ENCODE measurements at places on chromosomes 5 and 9.
A peak's percentile ranks its signal among the peaks of the same experiment; 100 is the strongest.

DNA sequence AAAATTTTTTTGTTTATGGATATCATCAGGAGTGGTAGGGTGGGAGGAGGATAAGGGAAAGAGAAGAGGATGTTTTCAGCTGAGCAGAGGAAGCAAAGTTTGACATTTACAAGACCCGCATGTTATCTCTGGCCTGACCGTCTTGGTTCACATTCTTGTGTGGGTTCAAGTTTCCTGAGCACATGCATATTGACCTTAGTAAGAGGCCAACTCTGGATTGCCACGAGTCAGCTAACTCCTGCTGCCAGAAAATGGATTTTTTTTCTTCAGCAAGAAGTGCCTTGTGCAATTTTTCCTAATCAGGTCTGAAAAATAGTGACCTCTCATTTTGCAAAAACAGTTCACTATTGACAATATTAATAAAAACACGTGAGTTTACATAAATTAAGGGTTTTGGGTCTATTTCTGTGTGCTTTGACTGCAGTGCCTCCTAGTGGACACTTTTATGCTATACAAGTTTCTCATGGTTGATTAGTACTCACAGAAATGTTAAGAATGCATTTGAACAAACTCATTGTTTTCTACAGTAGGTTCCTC is 27.1 kb upstream of the BASP1 start:
- DNase-seq, result peak; percentile 51

- no peak for DNase-seq
These were observed 198.7 kb downstream of the SEMA6A start for GRCh38 chr5:116375926-116376325.

GRCh38 chr5:96783326-96783725 is 24.4 kb downstream of the ERAP1 start:
- no peak for DNase-seq

- peak; percentile 27 for DNase-seq
These were observed 31.0 kb downstream of the DOCK2 start for GRCh38 chr5:169667896-169668674.

DNA sequence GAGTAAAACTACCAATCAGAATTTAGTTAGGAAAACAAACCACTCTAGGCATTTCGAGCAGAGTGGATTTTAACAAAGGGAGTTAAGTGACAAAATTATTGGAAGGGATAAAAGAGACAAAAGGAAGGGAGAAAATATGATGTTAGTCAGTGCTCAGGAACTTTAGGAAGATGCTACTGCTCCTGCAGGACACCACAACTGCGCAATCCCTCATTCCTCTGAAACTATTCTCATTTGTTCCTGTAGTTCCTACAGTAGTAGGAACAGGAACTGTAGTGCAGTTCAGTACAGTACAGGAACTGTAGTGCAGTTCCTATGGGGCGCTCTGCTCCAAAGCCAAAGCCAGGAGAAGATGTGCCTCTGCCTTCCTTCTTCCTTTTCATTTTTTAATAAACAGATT is 29.9 kb upstream of the MEGF10 start:
- no peak for DNase-seq

DNA sequence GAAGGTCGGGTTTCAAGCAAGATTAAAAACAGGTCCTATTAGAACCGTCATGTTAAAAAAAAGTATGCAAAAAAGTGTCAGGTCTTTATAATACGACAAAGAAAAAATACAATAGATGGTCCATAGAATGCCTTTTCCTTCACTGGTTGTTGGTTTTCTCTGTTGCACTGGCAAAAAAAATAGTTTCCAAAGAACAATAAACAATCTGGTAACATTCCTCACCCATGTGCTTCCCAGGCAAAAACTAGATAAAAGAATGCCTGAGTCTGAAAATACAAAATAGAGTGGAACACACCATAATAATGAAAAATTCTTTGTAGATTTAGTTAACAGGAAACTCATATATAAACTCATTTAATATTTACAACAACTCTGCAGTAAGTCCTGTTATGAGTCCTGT is 590.0 kb upstream of the DMAC1 start:
- no peak for DNase-seq

- DNase-seq, result peak; percentile 10
These were observed 182.3 kb downstream of the SPATA31D1 start for GRCh38 chr9:82170866-82171265.

- no peak for DNase-seq
These were observed 200.0 kb downstream of the MELK start for GRCh38 chr9:36772449-36773403.

DNA sequence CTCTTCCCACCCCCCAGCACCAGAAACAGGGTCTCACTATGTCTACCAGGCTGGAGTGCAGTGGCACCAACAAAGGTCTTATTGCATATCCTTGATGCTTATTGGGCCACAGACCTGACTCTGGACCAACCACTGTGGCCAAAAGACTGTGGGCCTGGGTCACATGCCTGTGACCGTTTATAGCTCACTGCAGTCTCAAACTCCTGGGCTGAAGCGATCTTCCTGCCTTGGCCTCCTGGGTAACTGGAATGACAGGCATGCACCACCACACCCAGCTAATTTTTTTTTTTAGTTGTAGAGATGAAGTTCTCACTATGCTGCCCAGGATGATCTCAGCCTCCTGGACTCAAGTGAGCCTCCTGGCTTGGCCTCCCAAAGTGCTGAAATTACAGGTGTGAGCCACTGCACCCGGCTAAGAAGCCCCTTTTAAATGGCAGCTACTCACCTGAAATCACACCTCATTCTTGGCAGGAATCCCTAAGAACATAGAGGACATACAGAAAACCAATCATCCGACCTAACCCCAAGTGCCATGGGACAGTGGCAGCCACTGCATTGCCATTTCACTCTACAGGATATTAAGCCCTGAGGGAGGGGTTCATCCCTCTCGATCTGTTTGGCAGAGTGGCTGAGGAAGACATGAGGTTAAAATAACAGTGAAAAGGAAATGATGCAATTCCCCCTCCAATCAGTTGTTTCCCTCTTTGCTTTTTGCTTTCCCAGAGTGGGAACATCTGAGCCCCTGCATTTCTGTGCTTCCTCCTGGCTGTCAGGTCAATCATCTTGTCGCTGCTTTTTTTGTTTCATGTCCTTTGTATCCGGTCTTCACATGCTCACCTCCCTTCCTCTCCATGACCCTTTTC is 74.6 kb downstream of the LRRC70 start:
- no peak for DNase-seq

DNA sequence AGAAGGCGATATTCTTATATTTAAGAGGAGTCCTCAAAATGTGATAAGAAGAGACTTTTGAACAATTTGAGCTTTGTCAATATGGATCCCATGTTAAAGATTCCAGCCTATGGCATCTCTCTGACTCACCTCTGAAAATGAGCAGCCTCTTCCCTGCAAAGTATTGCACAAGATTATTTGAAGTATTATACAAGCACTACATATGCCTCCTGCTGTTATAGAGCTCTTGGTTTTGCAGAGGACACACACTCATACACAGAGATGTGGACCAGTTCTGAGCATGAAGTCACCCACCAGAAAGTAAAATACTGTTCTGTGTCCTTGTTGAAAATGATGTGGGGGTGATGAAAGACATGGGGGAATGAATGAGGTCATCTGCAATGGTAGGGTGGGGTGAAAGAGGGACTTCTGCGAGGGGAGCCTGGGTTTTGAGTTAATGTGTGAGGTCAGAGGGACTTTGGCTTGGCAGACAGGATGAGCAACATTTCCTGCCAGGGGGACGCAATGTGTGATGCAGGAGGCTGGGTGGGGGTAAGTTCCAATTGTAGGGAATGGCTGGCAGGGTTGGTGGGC is 25.8 kb downstream of the FBXL7 start:
- no peak for DNase-seq

DNA sequence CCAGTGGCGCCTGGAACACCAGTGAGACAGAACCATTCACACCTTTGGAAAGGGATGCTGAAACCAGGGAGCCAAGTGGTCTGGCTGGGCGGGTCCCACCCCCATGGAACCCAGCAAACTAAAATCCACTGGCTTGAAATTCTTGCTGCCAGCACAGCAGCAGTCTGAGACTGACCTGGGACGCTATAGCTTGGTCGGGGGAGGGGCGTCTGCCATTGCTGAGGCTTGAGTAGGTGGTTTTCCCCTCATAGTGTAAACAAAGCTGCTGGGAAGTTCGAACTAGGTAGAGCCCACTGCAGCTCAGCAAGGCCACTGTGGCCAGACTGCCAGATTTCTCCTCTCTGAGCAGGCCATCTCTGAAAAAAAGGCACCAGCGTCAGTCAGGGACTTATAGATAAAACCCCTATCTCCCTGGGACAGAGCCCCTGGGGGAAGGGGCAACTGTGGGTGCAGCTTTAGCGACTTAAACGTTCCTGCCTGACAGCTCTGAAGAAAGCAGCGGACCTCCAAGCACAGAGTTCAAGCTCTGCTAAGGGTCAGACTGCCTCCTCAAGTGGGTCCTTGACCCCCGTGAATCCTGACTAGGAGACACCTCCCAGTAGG is 42.0 kb upstream of the FKTN start:
- no peak for DNase-seq

DNA sequence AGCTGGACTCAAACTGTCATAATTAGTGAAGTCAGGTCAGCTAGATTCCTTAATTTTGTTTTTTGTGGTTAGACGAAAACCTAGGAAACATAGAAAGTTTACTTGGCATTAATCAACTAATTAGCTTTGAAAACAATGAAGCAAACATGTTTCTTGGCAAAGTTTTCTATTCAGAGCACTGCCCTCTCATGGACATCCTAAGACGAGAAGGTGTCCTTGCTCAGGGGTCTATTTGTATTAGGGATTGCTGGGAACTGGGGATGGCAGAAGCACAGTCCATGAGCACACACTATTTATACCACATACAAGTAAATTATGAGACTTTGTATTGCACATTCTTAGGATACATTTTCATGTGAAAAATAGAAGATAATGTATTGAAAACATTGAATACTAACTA is 49.7 kb downstream of the POC5 start:
- DNase-seq, result no peak

GRCh38 chr9:91732187-91733005 is 217.6 kb downstream of the ROR2 start:
- no peak for DNase-seq

GRCh38 chr5:174271316-174271715 is 225.8 kb downstream of the NSG2 start:
- no peak for DNase-seq

- DNase-seq, result no peak
These were observed 441.9 kb downstream of the ARHGEF28 start for GRCh38 chr5:74067748-74068541.

Measured in H4 (cell line).